Hair follicular keratinocyte (primary cell): ENCODE measurements at places on chromosomes 12 and 14. TPM values are rescaled to one million over a fixed set of nuclear protein-coding genes. Genes with fewer than 3 reads are reported as not detected.

Gene ASPG
- not detected in 2 replicates for total RNA-seq

Gene TAS2R50
- not detected in 2 replicates for total RNA-seq

Gene FAM90A1
- total RNA-seq, result 0.38 TPM in 1 of 2 replicates, not detected in the other

Gene SLC4A8
- 0.30 and 0.70 TPM in 2 replicates for total RNA-seq

Gene ESPL1
- 7.3 and 15.2 TPM in 2 replicates for total RNA-seq

Gene OTOGL
- total RNA-seq, result 0.11 TPM in 1 of 2 replicates, not detected in the other

Gene SERPINA9
- not detected in 2 replicates for total RNA-seq

Gene TC2N
- 9.6 and 15.1 TPM in 2 replicates for total RNA-seq

Gene METAP2
- 59.1 and 91.0 TPM in 2 replicates for total RNA-seq
